Mammary microvascular endothelial cell (primary cell): ENCODE measurements at places on chromosomes 3 and 15. TPM values are rescaled to one million over a fixed set of nuclear protein-coding genes. Genes with fewer than 3 reads are reported as not detected.

The SEMA7A gene
- 0.44 and 0.67 TPM in 2 replicates for total RNA-seq

The FSD2 gene
- total RNA-seq: not detected in 2 replicates

The GALNT15 gene
- total RNA-seq: 4.4 and 5.3 TPM in 2 replicates

The STXBP5L gene
- total RNA-seq: not detected in 2 replicates

The CDC25A gene
- 22.5 and 23.1 TPM in 2 replicates for total RNA-seq

The IGSF11 gene
- total RNA-seq: not detected in 2 replicates

The CDCP1 gene
- total RNA-seq: 1.1 and 1.6 TPM in 2 replicates

The RLBP1 gene
- not detected in 2 replicates for total RNA-seq

The VILL gene
- 4.2 and 4.3 TPM in 2 replicates for total RNA-seq

The ARPP21 gene
- total RNA-seq: not detected in 2 replicates

The GFM1 gene
- total RNA-seq: 50.8 and 71.4 TPM in 2 replicates

The ADAMTS7 gene
- total RNA-seq: 15.2 and 17.3 TPM in 2 replicates

The LRRC58 gene
- 24.0 and 26.4 TPM in 2 replicates for total RNA-seq

The PRR23A gene
- total RNA-seq: not detected in 2 replicates

The LSMEM2 gene
- total RNA-seq: not detected in 2 replicates

The KCNMB2 gene
- total RNA-seq: not detected in 2 replicates

The LIPC gene
- total RNA-seq: 0.07 and 0.34 TPM in 2 replicates

The PTPRG gene
- 24.6 and 26.4 TPM in 2 replicates for total RNA-seq

The C2CD4B gene
- 33.0 and 43.0 TPM in 2 replicates for total RNA-seq

The LMCD1 gene
- total RNA-seq: 14.1 and 15.3 TPM in 2 replicates

The PLIN1 gene
- 0.10 TPM in 1 of 2 replicates, not detected in the other for total RNA-seq
